Stimulated activated CD8-positive, alpha-beta memory T cell treated with anti-CD3 and anti-CD28 coated beads, Interleukin-4, amount 100 ng/mL, for 24 hours (primary cell): ENCODE measurements at places on chromosomes 13 and 19.
A peak's percentile ranks its signal among the peaks of the same experiment; 100 is the strongest.

DNA sequence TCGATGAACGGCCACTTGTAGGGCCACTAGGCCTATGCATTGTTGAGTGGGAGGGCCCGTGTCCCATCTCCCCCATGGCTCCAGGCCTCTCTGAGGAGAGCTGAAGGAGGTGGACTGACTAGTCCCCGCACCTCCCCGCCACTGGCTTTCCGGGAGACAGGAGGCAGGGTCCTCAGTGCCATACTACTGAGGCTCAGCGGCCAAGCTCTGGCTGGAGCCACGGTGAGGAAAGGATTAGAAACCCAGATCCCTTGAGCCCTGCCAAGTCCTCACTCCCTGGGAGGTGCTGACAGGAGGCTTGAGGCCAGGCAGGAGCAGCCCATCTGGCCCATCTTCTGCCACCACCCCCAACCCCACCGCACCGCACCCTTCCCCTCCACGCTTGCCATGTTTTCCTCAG lies 29.0 kb downstream of the CCDC8 start:
- DNase-seq, result no peak

DNA sequence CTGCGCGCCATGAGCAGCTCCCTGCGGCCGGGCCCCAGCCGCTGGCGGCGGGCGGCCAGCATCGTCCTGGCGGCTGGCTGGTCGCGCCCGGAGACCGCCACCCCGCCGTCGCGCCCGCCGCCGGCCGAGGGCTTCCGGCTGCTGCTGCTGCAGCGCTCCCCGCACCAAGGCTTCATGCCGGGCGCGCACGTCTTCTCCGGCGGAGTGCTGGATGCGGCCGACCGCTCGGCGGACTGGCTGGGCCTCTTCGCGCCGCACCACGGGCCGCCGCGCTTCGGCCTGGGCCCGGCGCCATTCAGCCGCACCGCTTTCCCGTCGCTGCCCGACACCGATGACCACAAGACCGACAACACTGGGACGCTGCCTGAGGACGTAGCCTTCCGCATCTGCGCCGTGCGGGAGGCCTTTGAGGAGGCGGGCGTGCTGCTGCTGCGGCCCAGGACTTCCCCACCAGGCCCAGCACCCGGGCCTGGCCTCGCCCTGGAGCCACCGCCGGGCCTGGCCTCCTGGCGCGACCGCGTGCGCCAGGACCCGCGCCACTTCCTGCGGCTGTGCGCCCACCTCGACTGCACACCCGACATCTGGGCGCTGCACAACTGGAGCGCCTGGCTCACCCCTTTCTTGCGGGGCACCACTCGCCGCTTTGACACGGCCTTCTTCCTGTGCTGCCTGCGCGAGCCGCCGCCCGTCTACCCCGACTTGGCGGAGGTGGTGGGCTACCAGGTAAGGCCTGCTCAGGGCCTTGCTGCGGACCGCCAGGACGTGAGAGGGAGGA lies 518 bp downstream of the NUDT19 start:
- peak; percentile 36 for DNase-seq

GRCh38 chr19:45094707-45095106 lies 1.7 kb downstream of the PPP1R37 start:
- no peak for DNase-seq

- no peak for DNase-seq
Observed at GRCh38 chr13:106753251-106753650, 185.3 kb upstream of the ARGLU1 start.

DNA sequence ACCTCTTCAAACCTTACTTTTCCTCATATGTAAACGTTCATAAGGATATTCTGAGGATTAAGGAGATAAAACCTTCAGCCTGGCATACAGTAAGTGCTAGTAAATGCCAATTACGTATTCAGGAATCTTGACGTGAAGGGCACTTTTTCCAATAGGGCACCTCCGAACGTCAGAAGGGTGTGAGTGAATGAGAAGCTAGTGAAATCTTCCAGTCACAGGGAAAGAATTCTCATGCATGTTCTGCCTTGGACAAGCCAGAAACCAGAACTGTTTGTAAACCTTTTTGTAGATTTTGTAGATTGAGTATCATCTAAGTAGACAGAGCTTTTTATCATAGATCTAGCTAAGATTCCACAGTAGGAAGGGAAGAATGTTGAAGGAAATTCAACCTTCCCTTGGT lies 16.5 kb downstream of the DGKH start:
- no peak for DNase-seq

DNA sequence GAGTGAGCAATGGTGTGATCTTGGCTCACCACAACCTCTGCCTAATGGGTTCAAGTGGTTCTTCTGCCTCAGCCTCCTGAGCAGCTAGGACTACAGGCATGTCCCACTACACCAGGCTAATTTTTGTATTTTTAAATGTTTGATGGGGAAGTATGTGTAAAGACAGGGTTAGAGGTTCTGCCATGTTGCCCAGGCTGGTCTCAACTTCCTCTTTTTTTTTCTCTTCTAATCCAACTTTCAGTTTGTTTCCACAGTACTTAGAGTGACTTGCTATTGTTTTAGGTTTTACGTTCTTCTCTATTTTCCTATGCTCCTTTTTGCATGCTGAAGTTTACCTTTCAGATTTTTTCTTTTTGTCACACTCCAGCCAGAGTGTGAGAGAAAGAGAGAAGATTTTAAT lies 1433.0 kb downstream of the UQCRFS1 start:
- no peak for DNase-seq

- DNase-seq, result no peak
Observed at GRCh38 chr19:46624958-46625661, at the start of gene PTGIR. Gene PTGIR (minus strand): TSS chr19:46625089. CDS start chr19:46624225, 864 bp downstream.

DNA sequence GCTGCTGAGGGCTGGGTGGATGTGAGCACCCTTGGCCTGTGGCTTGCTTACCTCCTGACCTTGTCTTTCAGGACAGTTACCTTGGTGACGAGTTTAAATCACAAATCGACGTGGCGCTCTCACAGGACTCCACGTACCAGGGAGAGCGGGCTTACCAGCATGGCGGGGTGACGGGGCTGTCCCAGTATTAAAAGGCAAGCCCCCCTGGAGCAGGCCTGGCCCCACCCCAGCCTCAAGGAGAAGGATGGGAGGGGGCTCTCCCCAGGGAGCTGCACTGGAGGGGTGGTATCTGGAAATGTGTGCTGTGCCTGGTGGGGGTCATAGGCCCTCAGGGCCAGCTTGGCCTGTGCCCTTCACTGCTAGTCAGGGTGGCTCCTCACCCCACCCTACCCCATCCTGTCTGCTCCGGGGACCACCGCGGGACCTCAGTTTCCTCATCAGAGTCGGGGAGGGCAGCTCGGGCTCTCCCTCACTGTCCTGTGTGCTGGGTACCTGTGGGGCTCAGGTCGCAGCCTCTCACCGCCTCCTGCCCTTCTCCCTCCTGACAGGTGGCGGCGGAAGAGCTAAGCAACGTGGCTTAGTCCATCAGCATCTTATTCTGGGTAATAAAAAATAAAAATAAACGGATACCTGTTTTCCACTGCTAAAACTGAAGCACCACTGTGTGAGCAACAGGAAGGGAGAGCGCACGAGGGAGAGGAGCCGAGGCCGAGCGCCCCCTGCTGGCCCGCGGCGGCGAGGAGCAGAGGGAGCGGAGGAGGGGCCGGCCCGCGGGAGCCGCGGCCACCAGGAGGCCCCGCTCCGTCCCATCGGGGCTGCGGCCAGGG lies 29.8 kb downstream of the CERS1 start:
- DNase-seq, result peak; percentile 40

DNA sequence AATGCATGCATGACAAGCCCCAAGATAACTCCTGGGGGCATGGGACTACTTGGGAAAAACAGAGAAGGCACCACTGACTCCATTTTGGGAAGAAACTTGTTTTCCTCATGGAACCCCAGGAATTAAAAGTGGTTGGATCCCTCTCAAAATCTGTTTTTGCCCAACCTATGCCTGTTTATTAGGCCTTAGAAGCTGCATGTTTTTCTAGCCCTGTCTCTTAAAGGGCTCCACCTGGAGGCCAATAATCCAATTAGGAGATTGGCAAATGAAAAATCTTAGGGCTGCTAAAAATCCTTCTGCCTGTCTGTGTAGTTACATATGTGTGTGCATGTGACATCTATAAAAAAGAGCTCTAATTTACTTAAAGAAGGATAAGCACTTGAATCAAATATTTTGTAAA lies 26.9 kb downstream of the MED4 start:
- no peak for DNase-seq

DNA sequence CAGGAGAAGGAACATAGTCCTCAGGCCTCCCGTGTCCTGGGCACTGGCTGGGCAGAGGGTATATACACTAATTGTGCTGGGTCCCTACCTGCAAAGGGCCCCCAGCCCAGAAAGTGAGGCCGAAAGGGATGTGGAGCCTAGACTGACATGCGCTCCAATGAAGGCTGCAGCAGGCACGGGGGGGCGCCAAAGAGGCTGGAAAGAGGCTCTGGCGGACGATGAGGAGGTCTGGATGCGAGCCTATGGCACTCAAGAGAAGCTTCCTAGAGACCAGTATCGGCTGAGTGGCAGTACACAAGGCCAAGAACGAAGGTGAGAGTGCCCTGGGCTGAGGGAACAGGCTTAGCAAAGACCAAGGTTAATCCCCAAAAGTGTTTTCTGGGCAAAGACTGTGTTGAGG lies 16.6 kb downstream of the VRK3 start:
- DNase-seq, result no peak

DNA sequence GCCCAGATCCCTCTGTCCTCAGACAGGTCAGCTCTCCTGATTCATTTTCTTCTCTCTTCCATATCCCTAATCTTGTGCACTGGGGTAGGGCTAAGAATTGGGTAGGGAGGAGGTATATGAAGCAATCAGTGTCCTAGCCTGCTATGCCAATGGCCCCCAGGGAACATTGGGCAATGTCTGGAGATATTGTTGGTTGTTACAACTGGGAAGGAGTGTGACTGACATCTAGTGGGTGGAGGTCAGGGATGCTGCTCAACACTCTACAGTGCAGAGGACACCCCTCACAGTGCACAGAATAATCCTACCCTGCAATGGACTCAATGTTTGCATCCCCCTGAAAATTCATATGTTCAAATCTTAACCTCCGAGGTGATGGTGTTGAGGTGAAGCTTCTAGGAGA lies 57.5 kb downstream of the CPAMD8 start:
- DNase-seq, result no peak

- DNase-seq, result no peak
Observed at GRCh38 chr13:98103942-98104880, 38.7 kb upstream of the FARP1 start.

DNA sequence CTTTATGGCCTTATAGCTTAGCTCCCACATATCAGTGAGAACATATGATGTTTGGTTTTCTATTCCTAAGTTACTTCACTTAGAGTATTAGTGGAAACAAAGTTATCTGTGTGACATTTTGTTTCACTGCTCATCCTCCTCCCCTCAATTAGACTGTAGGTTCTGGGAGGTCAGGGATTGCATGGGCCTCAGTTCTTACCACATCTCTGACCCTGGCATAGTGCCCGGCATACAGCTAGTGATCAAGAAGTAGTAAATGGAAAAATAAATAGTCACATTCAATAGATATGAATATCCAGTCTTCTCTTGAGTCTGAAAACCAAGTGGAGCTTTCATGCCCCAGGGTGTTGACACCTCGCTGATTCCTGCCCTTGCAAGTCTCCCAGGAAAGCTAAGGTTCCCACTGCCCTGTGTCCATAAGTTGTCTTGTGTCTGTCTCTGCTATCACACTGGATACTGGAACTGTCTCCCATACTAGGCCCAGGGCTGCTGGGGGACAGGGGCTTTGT lies 249.5 kb upstream of the TSHZ3 start:
- no peak for DNase-seq

GRCh38 chr13:59658738-59659330 lies 504.9 kb downstream of the DIAPH3 start:
- DNase-seq, result no peak

DNA sequence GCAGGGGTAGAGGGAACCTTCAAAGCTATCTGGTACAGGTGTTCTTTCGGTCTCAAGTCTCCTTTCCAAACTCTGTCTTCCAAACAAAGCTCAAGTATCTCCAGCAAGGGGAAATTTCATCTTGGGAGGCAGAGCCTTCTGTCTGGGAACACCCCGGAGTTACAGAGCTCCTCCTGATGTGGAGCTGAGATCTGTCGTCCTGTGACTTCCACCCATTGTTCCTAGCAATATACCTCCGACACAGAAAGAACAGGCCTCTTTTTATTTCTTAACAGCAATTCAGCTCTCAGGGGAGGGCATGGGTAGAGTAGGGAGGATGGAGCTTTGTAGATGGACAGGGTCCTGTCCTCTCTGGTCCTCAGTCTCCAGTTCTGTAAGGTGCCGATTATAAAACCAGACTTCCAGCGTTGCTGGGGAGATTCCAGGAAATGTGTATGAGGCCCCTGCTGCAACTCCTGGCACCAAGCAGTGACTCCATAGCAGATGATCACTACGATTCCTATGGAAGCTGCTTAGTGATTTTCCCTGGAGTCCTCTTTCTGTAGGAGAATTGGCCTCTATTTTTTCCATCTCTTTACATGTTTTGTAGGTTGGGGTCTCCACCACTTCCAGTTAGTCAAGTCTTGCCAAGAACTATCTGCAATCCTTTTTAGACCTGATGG lies 56.0 kb upstream of the ARGLU1 start:
- no peak for DNase-seq

DNA sequence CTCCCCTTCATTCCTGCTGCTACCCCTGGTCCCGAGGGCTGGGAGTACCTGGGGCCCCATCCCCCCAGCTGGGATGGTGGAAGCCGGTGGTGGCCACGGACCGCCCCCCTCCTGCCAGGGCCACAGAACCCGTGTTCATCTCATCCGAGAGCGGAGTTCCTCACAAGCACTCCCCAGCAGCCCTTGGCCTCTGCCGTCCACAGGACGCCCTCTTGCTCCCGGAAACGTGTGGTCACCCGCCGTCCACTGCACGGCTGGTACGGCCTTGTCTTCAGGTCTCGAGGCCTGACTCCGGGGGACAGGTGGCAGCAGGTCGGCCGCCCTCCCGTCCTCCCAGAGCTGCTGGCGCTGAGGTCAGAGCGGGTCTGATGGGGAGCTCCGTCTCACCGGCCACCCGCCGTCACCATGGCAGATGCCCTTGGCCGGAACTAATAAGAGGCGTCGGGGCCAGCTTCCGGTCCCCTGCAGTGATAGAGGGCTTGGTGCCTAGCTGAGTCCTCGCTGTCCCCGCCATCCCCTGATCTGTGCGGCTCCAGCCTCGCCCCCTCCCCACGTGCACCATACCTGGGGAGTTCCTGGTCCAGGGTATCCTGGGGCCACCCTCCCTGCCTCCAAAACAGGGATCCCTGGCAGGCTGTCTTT lies 16.5 kb upstream of the CSNK1G2 start:
- no peak for DNase-seq
